ENCODE measurements at places on chromosomes 3 and 15.

DNA sequence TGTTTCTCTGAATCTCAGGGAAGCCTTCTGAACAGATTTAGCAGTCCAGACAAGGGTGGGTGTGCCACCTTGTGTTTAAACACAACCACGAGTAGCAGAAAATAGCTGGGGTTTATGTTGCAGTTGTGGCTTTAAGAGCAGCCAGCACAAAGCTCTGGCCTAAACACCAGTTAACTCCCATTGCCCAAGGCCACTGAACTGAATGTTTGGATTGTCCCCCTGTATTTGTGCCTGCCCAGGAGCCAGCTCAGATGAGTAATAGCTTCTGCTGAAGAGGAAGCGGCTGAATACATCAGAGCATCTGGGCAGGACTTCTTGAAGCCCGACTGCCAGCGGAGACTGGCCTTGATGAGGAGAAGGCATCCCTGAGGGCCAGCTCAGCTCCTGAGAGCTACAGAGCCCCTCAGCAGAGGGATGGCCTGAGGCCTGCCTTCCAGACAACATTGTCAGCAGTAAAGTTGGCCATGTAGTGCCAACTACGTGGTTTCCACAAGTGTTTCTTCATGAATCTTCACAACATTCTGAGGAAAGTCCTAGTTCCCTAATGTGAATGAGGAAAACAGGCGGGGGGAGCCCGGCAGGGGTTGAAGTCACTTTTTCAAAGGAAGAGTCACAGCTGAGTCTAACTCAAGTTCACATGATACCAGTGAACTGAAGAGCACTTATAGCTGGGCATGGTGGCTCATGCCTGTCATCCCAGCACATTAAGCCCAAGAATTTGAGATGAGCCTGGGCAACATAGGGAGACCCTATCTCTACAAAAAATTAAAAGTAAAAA is 65.8 kb upstream of the ZBTB38 start:
- no peak for DNase-seq

GRCh38 chr3:8762607-8763377 is 6.6 kb downstream of the OXTR start:
- DNase-seq: no peak

- no peak for DNase-seq
Measured at GRCh38 chr3:34056951-34057390, 258.5 kb downstream of the PDCD6IP start.

- DNase-seq: no peak
Measured at GRCh38 chr15:37877851-37878741, 56.3 kb upstream of the TMCO5A start.

GRCh38 chr15:97162805-97163495 is 797.6 kb upstream of the ARRDC4 start:
- no peak for DNase-seq

DNA sequence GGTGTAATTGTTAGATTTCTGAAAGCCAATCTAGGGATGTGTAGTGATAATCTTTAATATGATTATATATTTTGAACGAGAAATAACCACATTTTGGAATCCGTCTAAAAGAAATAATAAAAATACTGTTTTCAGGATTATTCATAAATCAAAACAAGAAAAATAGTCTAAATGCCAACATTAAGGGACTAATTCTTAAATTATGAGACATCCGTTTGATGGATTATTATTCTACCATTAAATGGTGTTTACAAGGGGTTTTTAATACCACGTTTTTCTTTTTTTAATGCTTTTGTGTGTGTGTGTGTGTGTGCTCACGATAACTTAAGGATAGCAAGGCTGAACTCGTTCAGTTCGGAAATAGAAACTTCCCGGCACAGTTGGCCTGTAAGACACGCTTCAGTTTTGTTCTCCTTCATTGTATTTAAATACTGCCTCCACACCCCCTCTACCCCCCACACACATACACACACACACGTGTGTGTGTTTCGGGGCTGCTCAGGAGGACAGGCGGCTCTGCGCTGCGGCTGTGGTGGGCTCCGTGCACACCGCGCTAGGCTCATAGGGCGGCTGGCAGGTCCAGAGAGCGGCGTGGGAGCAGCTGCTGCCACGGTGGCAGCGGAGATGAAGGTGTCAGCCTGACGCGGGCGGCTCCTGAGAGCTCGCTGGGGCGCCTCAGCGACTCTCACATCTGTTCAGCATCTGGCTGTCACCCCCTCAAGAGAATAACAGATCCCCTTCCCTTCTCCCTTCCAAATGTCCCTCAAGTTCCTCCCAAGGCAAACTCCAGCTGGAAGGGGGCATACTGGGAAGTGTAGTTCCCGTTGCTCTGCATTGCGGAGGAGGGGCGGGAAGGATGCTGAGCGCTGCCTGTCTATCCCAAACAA is 23.0 kb upstream of the ANP32A start:
- DNase-seq: peak; percentile 37

DNA sequence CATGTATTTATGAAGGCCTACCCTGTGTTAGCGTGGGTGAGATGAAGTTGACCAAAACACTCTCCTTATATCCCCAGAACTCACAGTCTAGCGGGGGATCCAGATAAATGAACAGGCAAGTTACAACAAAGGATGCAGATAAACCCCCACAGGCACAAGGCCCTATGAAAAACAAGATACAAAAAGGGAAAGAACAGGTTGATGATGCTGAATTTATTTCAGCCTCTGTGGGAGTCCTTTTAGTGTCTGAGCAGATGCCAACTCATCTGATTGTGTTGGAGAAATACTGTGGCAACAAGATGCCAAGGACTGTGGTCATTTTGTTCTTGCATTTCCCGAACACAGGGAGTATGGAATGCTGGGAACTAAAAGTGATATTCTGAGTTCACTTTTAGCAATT is 300.0 kb downstream of the CHST2 start:
- no peak for DNase-seq

DNA sequence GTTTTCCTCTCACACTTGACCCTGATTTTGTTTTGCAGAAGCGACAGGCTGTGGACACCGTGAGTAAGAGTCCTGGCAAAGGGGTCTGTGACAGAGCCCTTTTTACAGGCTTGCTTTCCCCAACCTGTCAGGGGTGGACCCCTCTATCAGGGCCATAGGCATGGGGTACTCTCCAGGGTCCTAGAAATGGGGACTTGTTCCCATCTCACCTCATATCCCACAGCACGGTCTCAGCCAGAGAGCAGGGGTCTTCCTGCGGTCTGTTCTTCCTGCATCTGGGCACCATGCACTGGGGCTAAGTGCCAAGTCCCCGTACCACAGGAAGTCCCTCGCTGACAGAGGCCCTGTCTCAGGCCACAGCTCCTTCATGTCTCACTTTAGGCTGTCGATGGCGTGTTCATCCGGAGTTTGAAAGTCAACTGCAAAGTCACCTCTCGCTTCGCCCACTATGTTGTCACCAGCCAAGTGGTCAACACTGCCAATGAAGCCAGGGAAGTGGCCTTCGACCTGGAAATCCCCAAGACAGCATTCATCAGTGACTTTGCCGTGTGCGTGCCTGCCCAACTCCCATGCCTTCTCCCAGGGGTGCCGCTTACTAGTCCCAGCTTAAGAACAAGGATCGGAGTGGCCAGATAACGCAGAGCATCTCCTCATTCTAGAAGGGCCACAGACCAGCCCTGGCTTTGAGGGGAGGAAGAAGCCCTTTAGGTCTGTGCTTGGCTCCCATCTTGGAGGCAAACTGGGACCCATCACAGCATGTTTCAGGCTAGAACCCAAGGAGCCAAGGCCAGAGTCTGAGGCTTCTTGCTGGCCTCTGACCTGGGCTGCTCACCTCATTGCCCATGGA is 783 bp downstream of the ITIH1 start:
- DNase-seq: no peak

DNA sequence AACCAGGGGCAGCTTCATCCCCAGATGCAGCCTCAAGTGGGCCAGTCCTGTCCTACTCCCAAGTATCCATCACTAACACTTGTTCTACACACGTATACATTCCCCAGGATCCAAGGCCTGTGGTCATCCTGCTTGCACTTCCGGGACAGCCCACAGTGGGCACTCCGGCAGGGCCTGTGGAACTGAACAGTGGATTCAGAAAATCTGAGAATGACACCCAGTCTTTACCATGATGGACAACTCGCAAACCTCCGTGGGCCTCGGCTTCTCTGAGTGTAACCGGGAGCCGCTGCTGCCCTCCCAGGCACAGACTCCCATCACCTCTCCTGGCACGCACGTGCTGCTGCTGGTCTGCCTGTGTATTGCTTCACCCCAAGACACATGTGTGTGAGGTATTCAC is 59.6 kb downstream of the ATP10A start:
- no peak for DNase-seq

DNA sequence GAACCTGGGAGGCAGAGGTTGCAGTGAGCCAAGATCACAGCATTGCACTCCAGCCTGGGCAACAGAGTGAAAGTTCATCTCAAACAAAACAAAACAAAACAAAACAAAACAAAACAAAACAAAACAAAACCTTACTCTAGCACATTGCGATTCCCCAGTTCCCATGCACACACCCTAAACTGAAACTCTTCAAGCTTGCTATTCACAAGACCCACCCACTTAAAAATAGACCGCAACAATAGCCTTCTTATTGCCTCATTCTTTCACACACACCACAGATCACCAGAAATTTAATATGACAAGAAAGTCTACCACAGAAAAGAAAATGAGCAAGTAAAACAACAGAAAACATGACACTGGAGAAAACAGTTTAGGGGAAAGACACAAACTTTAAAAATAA is 598.4 kb downstream of the FHIT start:
- DNase-seq: no peak

- no peak for DNase-seq
Measured at GRCh38 chr15:75211436-75212199, 9.9 kb downstream of the C15orf39 start.

- no peak for DNase-seq
Measured at GRCh38 chr15:36958606-36959005, 141.7 kb downstream of the MEIS2 start.

DNA sequence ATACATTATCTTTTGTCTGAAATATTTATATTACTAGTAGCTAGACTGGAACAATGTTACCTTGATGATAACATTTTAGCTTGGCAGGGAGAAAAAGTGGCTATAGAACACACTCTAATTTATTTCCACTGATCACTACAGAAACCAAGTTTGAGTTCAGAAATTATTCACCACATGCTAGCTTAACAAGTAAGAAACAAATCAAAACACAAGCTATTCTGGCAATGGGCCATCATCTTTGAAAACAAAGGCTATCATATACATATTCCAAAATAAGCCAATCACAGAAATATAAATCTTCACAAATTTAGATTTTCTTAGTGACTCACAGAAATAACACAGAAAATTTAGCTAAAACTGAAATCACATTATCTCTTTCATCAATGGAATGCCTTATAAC is 17.1 kb downstream of the AQR start:
- DNase-seq: no peak

GRCh38 chr3:87501076-87501475 is 224.7 kb upstream of the POU1F1 start:
- DNase-seq: no peak

GRCh38 chr3:155233213-155233612 is 60.3 kb downstream of the STRIT1 start:
- peak; percentile 26 for DNase-seq

DNA sequence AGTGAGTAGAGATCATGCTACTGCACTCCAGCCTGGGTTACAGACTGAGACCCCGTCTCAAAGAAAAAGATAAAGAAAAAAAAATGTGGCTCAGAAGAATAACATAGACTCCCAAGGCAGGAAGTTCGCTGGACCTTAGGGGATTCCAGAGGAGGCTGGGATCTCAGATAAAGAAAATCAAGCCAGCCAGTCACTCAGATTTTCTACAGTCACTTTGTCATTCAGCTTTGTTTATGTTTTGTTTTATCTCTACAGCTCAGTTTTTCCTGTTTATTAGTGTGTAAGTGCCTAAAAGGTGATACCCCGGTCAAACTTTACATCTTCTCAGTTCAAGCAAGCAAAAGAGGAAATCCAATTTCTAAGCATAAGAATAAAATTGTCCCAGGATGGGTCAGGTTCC is 6.3 kb downstream of the TMEM202 start:
- DNase-seq: no peak

DNA sequence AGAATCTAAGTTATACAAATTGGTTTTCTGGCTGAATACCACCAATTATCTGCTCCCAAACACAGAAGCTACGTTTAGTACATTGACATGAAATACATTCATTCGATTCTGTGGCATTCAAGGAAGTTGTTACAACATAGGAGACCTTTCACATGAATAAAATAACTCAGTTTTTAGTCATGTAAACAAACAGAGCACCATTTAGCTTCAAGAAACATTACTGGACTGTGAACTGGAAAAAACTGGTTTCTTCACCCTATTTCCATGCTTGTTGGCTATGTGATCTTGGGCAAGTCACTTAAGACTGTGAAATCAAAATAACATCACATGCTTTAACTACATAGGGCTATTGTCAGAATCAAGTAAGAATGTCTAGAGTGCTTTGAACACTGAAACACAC is 46.2 kb downstream of the NRG4 start:
- DNase-seq: no peak

- no peak for DNase-seq
Measured at GRCh38 chr3:73143821-73144237, 82.4 kb downstream of the EBLN2 start.

- no peak for DNase-seq
Measured at GRCh38 chr3:48672522-48672921, 9.8 kb upstream of the CELSR3 start.

GRCh38 chr3:99895131-99895696 is 77.6 kb downstream of the CMSS1 start:
- no peak for DNase-seq

GRCh38 chr3:110623571-110623970 is 448.0 kb upstream of the NECTIN3 start:
- no peak for DNase-seq

- no peak for DNase-seq
Measured at GRCh38 chr3:99128725-99129505, 227.4 kb upstream of the DCBLD2 start.

DNA sequence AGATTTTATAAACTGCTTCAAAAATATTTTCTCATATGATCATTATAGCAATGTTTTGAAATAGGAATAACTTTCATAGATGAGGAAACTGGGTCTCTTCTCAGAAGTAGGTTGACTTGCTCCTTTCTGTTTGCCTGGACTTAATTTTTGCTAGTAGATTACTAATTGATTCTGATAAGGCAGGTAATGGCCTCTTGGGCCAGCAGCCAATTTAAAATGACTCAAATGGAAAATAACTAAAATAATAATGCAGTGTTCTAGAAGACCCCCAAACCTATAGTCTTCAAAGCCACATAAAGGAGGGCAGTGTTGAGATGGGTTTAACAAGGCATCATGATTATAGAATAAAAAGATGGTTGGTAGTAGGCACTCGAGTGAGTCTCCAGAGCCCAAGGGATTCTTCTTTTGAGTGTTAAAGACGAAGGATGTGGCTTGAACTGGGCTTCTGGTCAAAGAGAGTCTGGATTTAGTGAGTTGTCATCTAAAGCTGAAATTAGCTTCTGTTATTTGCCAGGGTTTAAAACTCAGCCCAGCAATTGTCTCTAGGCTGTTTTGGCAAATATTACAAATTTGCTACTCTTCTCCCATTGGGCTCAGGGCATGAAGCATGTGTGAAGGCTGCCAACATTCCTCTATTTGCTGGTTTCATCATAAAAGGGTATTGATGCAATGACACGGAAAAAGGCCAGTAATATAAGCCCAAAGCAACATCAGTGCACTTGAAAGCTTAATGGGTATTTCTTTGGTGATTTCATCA is 297.1 kb upstream of the MEIS2 start:
- DNase-seq: peak; percentile 69
